ENCODE measurements at places on chromosomes 12 and 14.

GRCh38 chr14:52730709-52731111 is 744 bp downstream of the STYX start:
- DNase-seq = no peak

- DNase-seq = no peak
These were observed 4.0 kb downstream of the LRP1-AS start for GRCh38 chr12:57143454-57143853.

DNA sequence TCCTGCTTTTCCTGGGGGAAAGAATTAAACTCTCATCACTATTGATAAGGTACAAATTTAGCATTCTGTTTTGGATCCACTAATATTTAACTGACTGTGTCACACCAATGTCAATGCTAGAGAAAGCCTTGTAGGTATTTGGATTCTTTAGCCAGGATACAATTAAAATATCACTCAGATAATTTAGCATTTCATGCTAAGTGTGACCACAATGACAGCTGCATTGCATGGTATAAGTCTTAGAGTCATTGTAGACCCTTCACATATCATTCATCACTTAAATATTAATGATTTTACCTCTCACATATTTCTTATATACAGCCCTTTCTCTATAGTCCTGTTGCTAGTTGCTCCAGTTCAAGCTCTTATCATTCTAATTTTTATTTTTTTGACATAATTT is 85.3 kb upstream of the ATP2B1 start:
- no peak for DNase-seq

DNA sequence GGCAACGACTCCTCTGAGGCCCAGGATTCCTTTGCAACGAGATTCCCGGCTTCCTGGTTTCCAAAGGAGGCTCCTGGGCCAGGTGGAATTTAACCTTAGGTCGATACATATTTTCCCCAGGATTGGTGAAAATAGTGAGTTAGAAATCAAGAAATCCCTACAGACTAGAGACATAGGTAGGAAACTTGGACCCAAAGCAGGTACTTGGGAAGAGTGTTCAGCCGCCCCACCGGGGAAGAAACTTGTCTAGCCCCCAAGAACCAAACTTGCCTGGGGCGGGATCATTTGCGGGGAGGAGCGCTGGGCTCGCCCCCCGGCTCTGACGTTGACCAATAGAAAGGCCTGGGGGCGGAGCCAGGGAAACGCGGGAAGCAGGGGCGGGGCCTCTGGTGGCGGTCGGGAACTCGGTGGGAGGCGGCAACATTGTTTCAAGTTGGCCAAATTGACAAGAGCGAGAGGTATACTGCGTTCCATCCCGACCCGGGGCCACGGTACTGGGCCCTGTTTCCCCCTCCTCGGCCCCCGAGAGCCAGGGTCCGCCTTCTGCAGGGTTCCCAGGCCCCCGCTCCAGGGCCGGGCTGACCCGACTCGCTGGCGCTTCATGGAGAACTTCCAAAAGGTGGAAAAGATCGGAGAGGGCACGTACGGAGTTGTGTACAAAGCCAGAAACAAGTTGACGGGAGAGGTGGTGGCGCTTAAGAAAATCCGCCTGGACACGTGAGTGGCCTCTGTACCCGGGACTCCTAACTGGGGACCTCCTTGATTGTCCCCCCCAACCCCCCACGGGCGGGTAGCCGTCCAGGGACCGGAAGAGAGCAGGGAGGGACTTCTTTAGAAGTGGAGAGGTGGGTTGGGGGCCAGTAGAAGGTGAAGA is at the start of gene CDK2:
CDK2 (plus strand) TSS at position 423 of the 874 bp plus-strand sequence; CDS start at position 602, 179 bp downstream.
- peak; percentile 87 for DNase-seq

DNA sequence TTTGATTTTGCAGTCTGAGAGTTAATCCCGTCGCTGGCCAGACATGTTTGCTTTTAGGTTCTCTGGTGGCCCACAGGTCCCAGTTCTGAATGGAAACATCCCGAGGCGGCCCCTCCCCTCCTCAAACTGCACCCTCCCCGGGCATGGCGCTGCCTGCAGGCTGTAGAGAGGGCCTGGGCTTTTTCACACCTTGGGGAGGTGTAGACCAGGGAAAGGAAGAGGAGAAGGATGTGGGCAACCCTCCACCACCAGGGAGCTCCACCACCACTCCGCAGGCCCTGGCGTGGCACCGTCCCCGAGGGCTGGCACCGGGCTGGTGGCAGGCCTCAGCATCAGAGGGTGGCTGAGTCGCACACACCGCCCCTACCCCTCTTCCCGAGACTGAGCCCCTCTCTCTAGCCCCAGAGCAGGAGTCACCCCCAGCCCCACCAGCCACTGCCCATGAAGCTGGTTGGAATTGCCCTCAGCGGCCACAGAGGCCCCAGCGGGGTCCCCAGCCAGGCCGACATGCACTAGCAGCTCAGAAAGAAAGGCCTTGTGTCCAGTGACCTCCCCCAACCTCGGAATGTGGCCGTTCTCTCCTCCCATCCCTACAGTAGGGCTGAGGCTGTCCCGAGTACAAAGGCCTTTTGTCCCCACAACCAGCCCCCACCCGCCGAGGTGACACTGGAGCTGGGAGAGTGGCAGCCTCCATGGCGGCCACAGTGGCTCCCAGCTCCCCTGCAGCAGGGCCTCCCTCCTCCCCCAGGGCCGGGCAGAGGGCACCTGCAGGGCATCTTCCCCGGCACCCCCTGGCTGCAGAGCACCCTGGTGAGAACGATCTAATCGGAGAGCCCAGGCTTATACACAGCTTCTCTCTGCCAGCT is 23.5 kb upstream of the INF2 start:
- no peak for DNase-seq

- DNase-seq = no peak
These were observed 1077.4 kb upstream of the ATXN7L3B start for GRCh38 chr12:73460212-73460611.

DNA sequence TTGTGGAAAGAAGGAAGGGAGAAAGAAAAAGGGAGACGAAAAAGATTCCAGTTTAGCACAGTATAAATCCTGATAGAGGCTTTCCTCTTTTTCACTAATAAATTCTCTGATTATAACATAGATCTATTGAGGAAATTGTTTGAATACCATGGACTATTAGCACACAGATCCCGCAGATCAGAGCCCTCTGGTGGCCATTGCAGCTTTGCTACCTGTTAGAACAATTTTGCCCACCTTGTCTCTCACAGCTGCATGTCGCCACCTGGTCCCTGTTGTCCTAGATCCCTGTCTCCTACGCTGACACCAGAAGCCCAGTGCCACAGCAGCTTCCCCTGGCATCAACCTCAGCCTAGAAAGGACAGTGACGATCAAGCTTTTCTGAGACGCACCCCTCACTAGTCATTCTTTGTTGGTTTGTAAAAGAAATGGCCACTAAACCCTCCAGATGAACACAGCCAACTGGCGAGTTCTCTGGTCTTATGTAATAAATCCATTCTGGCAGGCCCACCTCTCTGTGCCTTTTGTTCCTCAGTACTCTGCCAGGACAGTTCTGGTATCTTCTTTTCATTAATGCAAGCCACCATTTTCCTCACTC is 9.9 kb downstream of the GPHB5 start:
- DNase-seq = no peak

- no peak for DNase-seq
These were observed 29.8 kb downstream of the OR10P1 start for GRCh38 chr12:55666508-55666907.

All from activated CD4-positive, alpha-beta T cell treated with anti-CD3 and anti-CD28 coated beads for 24 hours (primary cell).